Skeletal muscle cell (primary cell): ENCODE measurements at places on chromosomes 1 and 21.
A peak's percentile ranks its signal among the peaks of the same experiment; 100 is the strongest.

GRCh38 chr1:9481048-9481447 lies 58.2 kb upstream of the SLC25A33 start:
- DNase-seq: no peak

DNA sequence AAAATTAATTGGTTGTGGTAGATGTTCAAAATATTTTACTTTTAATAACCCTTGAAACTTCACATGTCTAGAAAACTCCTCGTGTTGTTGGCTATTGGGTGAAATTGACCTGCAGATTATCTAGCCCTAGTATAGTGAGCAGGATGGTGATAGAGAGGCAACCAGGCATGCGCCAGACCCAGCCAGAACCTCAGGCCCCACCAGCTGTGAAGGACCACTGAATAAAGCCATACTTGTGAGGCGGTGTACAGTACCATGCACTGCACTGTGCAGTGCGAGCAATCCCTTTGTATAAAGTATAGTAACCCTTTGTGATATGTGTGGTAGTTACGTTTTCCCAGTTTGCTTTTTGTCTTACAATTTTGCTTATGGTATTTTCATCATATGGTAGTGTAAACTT lies 8.5 kb downstream of the TTF2 start:
- DNase-seq: no peak

- peak; percentile 54 for DNase-seq
Measured at GRCh38 chr1:201396861-201397464, 2.2 kb downstream of the LAD1 start.

- DNase-seq: no peak
Measured at GRCh38 chr1:2468041-2468472, 8.0 kb upstream of the PLCH2 start.

DNA sequence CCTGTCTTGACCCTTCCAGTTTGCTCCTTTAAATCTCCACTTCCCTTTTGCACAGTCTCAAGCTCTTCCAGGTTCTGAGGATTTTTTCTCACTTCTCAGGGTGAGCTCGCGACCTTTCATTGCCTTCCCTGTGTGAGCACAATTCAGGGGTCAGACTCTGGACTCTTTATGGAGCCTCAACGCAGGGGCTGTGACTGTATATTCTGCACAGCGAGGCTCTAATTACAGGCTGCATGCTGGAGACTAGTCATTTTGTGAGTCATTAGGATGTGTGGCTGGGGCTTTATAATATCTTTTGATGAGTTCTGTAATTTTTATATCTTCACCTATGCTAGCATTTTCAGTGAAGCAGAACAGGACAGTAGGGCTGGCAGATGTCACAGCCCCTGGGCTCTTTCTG lies 270.7 kb downstream of the KAZN start:
- DNase-seq: no peak

- DNase-seq: no peak
Measured at GRCh38 chr1:85615586-85616363, 35.2 kb downstream of the CCN1 start.

GRCh38 chr1:15810073-15810472 lies 2.6 kb upstream of the UQCRHL start:
- no peak for DNase-seq

GRCh38 chr1:25795211-25795610 lies 4.8 kb upstream of the SELENON start:
- DNase-seq: no peak

DNA sequence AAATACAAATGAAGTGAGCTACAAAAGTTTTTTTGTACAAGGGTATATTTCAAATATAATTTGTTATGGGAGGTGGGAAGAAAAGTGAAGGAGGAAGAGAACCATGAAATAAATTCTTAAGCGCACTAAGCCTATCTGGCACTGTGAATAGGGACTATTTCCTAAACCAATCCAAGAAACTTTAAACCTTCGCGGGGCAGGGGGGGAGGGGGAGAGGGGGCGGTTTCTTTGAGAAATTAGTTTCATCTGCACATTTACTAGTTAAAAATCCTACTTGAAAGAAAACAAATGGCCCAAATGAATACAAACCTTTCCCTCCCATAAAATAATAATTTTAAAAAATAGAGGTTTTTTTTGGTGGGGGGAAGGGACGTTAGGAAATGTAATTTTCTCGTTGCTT lies 364 bp downstream of the GOLPH3L start:
- DNase-seq: no peak

GRCh38 chr1:91161749-91162148 lies 139.9 kb upstream of the ZNF644 start:
- no peak for DNase-seq

DNA sequence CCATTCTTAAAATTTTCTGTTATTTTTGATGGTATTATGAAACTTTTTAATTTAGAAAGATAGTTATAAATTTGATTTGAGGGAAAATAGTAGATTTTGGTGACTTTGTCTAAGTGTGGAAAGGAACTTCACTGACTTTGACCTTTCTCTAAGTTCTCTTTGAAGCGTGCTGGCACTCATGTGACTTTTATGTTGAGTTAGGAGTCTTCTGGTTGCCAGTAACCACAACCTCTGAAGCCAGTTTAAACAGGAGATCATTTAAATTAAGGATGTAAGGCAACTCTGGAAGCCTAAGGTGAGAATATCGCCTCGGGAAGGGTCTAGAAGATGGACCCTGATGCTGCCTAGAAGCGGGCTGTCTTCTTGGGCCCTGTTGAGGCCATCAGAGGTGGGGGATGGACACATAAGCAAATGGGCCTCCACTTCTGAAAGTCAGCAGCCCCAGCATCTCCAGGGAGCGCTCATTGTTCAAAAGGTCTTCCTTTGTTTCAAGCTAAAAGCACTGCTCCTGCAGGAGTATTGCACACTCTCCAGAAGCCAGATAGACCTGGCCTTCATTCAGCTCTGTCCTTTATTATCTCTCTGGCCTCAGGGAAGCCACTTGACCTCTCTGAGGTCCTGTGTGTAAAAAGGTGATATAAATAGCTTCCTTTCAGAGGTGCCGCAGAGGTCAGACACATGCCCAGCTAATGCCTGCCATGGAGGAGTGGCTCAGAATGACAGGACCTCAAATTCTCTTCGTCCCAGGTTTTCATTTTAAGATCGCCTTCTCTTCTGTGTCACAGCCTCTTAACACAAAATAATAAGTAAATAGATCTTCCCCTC lies 5.1 kb upstream of the RCAN1 start:
- DNase-seq: no peak

GRCh38 chr21:28485301-28486022 lies 507.2 kb downstream of the LTN1 start:
- DNase-seq: peak; percentile 65

- DNase-seq: no peak
Measured at GRCh38 chr1:109341944-109342930, 35.4 kb upstream of the MYBPHL start.

DNA sequence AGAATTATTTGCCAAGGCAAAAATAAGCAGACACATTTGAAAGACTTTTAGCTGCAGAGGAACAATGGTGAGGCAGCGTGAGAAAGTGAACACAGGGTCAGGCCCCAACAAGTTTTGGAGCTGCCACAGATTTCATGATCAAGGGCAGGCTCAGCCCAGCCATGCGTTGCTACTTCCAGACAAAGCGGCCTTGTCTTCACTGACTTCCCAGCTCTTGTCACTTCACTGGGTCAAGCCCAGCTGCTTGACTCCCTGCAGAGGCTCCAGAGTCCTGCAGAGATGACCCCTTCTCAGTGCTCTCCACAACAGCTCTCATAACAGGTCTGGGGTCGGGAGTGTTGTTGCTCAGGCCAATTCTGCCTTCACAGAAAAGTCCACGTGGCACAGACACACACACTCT lies 35.8 kb downstream of the HHAT start:
- DNase-seq: no peak

- DNase-seq: no peak
Measured at GRCh38 chr1:55067022-55067778, 27.9 kb downstream of the PCSK9 start.

DNA sequence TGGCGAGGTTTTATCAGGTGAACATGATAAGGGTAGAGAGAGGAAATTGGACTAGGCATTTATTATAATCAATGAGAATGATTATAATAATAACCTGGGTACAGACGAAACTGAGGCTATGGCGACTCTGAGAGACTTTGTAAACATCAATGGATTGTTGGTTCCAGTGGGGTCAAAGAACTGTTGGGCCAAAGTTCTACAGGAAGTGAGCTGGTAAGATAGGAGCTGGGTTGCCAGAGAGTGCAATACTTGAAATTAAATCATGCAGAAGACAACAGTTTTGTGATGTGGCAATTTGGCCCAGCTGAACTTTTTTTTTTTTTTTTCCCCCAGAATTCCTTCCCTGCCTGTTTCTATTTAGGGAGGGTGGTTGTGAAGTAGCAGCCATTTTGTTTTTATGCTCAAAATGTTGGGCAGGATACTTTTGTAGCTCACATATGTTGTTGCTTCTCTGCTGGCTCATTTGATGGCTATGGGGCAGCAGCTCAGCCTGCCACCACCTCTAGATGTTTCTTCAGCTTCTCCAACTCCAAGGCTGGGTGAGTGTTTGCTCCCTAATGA lies 286.5 kb upstream of the B3GALT2 start:
- no peak for DNase-seq

GRCh38 chr1:52240592-52241210 lies 98.8 kb downstream of the ZFYVE9 start:
- DNase-seq: no peak

DNA sequence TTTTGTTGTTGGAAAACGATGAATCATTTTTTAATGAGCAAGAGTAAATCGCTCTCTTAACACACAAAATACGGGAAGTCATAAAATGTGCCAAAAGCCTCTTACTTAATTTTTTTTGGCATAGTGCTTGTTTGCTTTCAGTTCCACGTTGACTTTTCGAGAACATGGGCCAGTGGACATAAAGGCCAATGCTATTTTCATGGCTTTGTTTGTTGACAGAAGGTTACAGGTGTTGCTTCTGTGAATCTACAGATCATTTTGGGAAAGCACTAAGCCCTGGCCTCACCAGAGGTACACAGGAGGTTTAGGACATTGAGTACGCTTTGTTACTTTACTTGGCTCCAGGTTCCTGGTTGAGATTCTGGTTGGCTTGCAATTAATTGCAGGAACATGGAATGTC lies 199.4 kb upstream of the HMCN1 start:
- DNase-seq: no peak

- DNase-seq: no peak
Measured at GRCh38 chr1:176976225-176976624, 188.3 kb downstream of the ASTN1 start.

GRCh38 chr1:61626816-61627215 lies 98.1 kb downstream of the TM2D1 start:
- no peak for DNase-seq

DNA sequence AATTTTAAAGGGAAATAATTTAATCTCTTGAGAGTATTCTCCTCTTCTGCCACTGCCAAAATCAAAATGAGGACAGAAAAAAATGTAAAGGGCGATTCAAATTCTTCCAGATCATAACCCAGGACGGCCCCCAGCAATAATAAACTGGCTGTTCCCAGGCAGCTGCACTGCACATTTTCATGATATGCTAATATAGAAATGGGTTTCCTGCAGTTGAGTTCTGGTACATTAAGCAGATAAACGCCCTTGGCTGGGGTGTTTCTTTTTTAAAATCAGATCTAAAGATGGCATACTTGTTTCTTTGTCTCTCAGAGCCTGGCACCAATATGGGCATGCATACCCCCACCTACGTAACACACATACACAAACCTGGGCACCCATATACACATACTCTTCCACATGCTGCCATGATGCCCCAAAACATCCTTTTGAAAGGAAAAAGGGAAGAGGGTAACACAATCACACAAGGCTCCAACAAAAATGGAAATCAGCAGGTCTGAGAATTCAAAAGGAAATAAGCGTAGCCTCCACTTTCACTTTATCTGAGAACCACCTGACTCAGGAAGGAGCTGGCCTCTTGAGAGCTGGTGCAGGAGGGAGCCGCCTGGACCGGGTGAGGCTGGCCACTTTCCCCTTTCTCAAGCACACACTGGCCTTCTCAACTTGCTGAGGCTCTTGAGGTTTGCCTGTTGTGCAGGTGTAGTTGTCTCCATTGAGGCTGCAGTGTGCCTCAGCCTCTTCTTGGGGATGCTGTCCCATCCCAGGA lies 653.4 kb downstream of the KIF26B start:
- DNase-seq: no peak

- no peak for DNase-seq
Measured at GRCh38 chr1:51282605-51283004, 46.5 kb downstream of the RNF11 start.

- no peak for DNase-seq
Measured at GRCh38 chr1:185402930-185403329, 85.9 kb upstream of the IVNS1ABP start.

GRCh38 chr1:100277866-100278265 lies 11.8 kb downstream of the RTCA start:
- no peak for DNase-seq

DNA sequence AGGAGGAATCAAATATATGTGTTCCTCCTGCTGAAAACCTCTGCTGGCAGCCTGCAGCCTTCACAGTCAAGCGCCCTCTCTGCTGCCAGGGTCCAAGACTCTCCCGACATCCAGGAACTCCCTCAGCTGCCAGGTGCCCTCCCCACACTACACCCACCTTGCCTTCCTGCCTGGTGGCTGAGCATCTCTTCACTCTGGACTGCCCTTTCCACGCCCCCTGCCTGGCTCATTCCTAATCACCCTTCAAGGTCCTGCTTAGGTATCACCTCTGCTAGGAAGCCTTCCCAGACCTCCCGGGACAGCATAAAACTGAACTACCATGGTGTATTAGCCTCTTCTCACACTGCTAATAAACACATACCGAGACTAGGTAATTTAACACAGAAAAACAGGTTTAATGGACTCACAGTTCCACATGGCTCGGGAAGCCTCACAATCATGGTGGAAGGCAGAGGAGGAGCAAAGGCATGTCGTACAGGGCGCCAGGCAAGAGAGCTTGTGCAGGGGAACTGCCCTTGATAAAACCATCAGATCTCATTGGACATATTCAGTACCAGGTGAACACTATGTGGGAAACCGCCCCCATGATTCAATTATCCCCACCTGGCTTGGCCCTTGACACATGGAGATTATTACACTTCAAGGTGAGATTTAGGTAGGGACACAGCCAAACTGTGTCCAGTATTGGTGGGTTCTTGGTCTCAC lies 15.3 kb downstream of the LDLRAD1 start:
- DNase-seq: no peak

- DNase-seq: no peak
Measured at GRCh38 chr1:168742386-168742785, 13.4 kb upstream of the DPT start.

- no peak for DNase-seq
Measured at GRCh38 chr1:206686478-206687249, 2.0 kb downstream of the MAPKAPK2 start.

- DNase-seq: no peak
Measured at GRCh38 chr1:151511636-151512215, 539 bp downstream of the CGN start.

- DNase-seq: no peak
Measured at GRCh38 chr1:178169649-178170048, 75.7 kb downstream of the RASAL2 start.

DNA sequence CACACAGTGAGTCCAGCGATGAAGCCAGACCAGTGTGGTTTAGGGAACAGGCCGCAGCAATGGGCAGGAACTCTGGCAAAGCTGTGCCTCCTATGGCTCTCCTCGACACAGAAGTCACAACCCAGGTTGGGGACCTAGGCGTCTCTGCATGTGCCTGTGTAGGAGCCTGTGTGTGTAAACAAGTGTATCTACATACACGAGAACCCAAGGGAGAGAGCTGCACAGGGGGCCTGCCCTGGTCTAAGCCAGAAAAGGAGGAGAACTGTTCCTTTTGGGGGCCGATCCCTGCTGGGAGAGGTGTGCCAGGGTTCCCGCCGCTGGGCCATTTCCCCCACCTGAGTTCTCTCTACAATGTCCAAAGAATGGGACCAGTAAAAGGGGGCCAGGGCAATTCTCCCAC lies 56.0 kb downstream of the CD247 start:
- no peak for DNase-seq
